ENCODE measurements at places on chromosomes 1 and 21.

DNA sequence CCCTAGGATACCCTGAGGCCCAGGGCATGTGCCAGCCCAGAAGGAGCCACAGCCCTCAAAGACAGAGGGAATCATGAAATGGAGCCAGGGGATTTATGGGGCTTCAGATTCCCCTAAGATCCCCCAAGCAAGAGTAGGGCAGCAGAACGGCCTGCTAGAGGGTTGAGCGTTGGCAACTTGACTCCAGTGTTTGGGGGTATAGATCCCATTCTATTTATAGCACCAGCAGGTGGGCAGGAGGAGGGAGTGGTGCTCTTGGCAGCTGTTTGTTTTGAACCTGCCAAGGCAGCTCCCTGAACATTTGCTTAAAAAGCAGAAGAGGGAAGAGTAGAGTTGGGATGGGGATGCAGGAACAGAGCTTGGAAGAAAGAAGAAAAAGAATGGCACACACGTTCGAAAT, 33.7 kb downstream of the GLUL start:
- no peak for DNase-seq

DNA sequence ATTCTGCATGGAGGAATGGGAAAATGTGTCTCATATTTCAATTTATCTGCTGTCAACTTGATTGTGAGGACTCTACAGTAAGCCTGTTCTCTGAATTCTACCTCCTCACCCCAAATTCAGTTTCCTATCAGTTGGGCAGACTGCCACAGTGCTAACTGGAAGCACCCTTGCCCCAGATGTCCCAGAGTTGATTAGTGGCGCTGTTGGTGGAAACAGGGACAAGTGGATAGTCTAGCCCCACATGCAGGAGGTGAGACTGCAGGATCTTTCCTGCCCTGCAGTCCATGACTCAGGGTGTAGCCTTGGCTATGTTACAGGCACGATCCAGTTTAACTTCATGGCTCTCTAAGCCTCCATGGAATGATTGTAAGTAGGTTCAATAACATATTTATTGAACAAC, 22.1 kb downstream of the ADAM30 start:
- no peak for DNase-seq

- no peak for DNase-seq
Measured at GRCh38 chr21:36610201-36610600, 88.7 kb upstream of the SIM2 start.

- DNase-seq, result no peak
Measured at GRCh38 chr1:232900818-232901217, 49.6 kb upstream of the NTPCR start.

DNA sequence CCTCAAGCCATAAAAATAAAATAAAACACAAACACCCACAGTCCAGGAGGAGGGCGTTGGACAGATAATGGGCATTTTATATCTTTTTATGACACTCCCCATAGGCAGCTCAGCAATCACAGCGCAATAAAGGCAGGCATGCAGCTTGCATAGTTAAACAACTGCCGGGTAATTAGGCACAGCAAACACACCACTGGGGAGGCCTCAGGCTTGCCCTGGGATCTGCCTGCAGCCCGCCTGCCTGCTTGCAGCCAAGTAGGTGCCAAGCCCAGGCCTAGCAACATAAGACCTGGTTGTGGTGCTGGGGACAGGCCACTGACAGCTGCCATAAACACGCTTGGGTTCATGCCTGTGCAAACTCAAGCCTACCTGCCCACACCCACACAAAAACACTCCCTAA, 54.2 kb downstream of the DMAP1 start:
- no peak for DNase-seq

- DNase-seq, result no peak
Measured at GRCh38 chr21:42695697-42696380, 42.4 kb downstream of the PDE9A start.

- DNase-seq, result no peak
Measured at GRCh38 chr1:56148326-56149193, 430.8 kb downstream of the PLPP3 start.

GRCh38 chr1:223718850-223719249, 6.5 kb downstream of the CAPN2 start:
- no peak for DNase-seq

DNA sequence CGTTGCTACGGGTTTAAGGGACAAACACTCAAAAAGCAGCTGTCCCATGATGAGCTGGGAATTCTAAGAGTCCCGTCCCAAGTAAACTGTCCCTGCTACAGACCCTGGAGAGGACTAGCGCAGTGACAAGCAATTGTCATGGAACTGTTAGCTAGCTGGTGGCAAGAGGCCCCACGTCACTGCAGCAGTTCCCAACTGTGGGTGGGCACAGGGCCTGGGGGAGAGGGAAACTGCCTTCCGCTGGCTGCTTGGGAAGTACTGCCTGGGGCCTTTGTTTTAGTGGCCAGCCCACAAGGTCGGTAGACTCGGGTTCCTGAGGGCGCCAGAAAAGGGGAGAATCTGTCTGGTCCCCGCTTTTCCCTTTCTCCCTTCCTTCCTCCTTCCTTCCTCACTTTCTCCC, 97.4 kb downstream of the LACTBL1 start:
- DNase-seq, result no peak

DNA sequence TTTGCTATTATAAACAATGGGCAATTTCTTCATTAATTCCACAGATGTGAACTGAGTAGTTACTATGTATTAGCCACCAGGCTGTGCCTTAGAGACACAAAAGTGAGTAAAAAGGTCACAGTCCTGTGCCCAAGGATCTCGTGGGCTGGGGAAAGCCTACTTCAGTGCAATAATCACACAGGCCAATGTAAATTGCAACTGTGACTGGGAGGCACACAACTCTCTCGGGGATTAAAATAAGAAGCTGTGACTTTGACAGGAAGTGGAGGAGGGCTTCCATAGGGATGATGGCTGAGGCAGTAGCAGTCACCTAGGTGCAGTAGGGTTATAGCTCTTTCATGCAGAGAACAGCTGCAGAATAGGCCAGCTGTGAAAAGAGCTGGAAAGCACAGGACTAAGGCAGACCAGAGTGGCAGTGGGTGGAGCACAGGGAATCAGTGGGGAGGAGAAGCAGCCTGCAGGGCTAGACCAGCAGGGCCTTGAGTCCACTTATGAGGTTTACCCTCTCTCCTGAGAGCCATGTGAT, 121.9 kb downstream of the MAB21L3 start:
- peak; percentile 45 for DNase-seq

GRCh38 chr1:64755361-64755760, 10.5 kb downstream of the RAVER2 start:
- DNase-seq, result no peak

DNA sequence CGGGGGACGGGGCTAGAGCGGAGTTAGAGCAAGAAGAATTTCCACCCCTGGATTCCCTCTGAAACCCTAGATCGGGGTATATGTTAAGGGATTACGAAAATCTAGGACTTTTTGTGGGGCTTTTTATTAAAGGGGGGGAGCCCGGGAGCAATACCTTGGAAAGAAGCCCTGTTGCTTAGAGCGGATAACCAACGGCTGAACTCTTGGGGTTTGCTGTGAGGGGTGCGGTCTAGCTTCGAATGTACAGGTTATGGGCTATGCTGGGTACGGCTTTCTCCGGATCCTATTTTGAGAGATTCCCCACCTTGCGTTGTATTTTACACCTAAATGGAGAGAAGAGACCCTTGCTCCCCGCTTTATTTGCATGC, 626 bp downstream of the DYRK3 start:
- no peak for DNase-seq

DNA sequence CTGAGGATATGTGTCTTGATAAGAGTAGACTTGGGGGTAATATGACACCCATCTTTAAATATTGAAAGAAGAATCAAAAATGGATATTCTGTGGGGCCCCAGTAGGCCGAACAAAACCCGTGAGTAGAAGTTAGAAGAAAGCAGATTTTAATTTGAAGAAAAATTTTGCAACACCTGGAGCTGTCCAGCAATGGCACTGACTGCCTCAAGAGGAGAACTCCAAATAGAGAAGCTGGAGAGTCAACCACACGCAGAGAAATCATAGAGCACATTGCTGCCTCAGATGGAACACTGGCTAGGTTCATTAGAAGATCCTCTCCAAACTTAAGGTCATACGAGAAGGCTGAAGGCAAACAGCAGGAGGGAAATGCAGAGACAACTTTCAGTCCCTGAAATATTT, 6.8 kb downstream of the NHLH1 start:
- no peak for DNase-seq

- DNase-seq, result no peak
Measured at GRCh38 chr21:45724345-45724961, 80.9 kb downstream of the PCBP3 start.

- DNase-seq, result no peak
Measured at GRCh38 chr21:31137960-31138359, 99.7 kb upstream of the KRTAP19-8 start.

GRCh38 chr1:35588197-35588910, 15.2 kb downstream of the TFAP2E start:
- no peak for DNase-seq

- DNase-seq, result no peak
Measured at GRCh38 chr1:35530168-35530567, 27.0 kb downstream of the KIAA0319L start.

DNA sequence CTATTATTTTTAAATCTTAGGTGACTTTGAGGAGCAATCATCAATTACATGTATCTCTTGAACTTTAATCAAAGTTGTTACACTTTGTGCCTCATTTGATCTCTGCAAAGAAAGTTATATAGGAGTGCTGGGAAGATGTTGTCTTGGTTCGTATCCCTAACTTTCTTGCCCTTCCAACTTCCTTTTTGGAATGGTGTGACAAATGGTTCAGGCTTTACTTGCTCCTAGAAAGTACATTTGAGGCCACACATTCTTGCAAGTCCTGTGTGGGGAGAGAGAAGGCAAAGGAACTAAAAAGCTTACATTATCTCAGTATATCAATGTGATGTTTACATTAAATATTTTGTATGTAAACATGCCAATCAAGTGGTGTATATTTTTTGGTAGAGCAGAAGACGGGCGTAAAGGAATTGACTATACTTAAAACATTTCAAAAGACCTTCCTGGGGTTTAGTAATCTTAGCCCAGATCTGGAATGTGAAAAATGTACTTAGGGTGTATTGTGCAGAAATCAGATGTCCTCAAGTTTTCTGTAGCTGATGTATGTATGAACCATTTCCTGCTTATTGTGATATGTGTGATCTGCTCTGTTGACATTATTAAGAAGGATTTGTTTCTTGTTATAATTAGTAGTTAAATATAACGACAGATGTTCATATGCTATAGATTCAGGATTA, 59.2 kb downstream of the USP25 start:
- DNase-seq, result no peak

- no peak for DNase-seq
Measured at GRCh38 chr21:21018821-21019220, 20.6 kb downstream of the NCAM2 start.

DNA sequence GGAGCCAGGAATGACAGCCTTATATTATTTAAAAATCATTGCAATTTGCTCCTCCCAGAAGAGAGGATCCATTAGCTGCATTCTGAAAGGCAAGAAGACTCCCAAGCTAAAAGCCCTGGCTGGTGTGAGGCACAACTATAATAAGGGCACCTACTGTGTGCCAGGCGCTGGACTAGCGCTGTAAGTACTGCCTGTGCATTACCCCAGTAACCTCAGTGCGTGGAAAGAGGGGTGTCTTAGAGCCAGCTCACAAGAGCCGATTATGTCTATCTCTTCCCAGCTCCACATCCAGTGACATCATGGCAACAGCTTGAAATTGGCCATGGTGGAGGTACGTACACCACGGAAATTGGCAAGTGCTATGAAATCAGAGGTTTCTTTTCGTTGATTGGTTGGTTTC, 141.7 kb upstream of the IRF2BP2 start:
- no peak for DNase-seq

DNA sequence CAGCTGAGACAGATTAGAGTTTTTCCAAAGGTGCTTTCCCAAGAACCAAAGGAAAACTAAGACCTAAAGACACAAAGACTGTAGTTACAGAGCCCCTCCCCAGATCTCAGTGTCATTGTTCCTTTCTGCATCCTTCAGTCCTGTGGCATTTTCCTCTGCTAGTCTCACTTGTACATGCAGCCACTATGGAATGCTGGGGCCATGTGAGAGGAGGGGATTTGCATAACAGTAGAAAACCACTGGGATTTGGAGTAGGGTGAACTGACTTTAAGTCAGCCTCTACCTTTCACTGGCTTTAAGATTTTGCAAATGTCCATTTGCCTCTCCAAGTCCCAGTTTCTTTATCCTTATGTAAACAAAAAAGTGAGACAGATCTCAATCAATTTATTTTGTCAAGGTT, 119.4 kb upstream of the F3 start:
- no peak for DNase-seq

- no peak for DNase-seq
Measured at GRCh38 chr1:101002551-101002950, 23.0 kb downstream of the DPH5 start.

DNA sequence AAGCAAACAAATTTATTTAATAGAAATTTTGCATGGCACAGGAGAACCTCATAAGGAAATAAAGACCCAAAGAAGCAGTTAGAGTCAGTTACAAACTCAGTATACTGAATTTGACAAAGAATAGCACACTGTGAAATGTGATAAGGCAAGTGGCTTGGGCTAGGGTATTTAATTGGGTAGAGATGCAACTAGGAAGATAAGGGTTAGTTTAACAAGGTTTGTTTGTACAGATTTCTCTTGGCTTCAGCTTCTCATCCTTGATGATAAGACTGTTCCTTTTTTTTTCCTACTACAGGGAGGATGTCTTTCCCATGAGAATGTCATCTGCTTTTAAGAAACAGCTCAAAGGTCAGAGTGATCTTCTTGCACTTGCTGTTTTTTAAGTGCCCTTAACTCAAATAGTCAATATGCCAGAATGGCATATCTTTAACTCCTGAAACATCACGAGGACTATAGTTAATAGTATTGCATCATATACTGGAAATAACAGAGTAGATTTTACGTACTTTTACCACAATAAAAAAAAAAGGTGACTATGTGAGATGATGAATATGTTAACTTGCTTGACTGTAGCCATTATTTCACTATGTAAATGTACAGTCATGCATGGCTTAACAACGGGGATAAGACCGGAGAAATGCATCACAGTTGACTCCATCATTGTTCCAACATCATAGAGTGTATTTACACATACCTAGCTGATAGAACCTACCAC, 9.2 kb upstream of the TRAF3IP3 start:
- no peak for DNase-seq

DNA sequence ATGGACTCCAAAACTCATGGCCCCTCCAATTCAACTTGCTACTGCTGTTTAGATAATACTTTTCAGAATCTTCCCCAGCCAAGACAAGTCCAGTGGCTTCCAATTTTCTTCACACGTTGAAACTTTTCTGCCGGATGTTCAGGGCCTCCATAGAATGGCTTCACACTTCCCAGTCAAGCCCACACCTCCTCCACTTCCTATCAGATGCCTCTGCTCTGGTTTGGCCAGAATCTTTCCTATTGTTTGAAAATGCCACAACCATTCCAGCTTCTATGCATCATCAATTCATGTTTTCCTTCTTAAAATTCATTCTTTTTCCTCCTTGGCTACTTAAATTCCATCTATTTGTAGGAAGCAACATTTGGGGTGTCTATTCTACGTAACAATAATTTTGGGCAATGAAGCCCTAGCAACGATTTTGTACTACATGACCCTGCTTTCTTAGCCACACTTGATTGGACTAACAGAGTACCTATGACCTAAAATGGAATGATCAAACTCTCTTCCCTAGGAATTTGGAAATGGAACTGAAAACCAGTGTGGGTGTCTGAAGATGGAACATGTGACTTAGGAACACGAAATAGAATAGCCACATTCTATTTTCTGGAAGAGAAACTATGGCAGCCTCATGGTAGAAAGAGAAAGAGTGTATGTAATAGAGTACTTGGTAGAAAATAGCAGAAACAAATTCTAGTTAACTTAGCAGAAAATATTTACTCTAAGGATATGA, 74.1 kb upstream of the CNIH3 start:
- DNase-seq, result no peak

- no peak for DNase-seq
Measured at GRCh38 chr1:186091222-186091720, 283.8 kb downstream of the TPR start.

GRCh38 chr1:56437959-56438358, 141.4 kb downstream of the PLPP3 start:
- no peak for DNase-seq
